ENCODE measurements at places on chromosomes 3 and 15.

DNA sequence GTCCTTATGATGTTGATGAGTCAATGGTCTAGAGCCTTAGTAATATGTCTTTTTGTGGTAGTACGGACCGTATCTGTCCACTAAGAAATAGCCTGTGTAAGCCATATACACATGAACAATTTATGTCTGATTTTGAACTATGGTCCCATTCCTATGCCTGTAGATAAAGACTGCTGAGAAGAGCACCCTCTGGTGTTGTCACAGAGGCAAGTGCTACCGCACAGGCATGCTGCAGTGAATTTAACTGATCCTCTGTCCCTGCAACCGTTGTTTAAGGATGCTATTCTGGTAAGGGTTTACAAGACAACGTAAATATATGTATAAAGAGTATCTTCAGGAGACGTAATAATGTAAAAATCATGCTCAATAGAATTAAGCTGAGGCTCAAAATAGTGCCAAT is 170.7 kb downstream of the UBE3A start:
- no peak for DNase-seq

DNA sequence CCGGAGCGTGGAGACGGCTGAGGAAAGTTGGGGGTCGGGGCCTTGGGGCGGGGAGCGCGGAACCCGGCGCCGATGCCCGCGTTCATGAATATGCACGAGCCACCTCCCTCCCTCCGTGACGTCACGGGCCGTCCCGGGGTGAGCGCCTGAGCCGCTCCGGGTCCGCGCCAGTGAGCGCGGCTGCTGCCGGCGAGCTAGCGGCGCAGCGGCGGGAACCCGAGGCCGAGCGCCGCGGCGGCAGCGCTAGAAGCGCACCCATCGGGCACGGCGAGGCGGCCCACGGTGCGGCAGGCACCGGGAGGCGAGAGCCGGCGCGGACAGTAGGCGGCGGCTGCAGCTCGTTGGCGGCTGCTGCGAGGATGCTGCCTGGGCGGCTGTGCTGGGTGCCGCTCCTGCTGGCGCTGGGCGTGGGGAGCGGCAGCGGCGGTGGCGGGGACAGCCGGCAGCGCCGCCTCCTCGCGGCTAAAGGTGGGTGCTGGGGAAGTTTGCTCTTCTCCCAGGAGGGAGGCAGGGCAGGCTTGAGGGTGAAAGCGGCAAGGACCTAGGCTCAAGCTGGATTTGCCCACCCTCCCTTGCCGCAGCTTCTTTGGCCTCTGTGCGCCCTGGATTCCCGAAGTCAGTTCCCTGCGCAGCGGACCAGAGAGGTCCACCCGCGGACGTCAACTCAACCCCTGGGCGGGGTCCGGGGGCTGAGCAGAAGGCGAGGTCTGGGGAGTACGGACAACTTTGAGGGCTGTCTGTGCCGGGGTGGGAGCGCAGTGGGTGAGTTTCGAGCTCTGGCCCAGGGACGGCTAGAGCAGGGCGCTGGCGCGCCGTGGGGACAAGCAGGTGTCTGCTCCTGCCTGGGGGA is at the start of gene CLSTN2:
TSS of gene CLSTN2 (plus strand) at position 170 of the 850 bp plus-strand sequence.
- DNase-seq = no peak

GRCh38 chr15:73818308-73818985 is 54.9 kb upstream of the TBC1D21 start:
- no peak for DNase-seq

DNA sequence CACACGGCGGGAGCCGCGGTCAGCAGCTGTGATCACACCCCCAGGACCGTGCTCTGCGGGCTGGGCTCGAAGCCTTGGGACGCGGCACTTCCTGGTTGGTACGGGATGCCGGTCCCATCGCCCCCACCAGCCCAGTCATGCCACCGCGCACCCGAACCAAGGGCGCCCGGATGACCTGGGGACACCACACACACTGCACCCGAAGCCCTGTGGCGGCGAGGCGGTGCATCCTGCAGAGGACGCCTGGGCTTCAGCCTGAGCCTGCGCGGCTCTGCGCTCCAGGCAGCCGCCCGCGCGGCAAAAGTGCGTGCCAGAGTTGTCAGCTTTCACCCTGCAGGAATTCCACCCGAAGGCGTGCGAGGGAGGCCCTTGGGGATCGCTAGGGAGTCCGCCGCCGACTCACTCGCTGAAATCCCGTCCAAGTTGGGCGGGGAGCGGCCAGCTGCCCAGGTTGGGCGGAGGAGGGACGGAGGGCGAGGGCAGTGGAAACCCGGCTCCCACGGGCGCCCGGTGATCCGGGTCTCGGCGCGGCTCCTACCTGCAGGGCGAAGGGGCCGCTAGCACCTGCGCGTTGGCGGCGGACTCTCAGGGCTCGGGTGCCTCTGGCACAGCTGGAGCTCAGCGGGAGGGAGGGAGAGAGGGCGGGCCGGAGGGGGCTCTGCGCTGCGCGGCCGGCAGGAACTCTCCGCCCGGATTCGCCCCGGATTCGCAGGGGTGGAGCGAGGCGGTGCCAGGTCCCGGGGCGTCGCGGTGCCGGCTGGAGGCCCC is at the start of gene PLD1:
TSS of gene PLD1 (minus strand) at position 623 of the 768 bp plus-strand sequence. CDS start 72,432 bp downstream, outside the sequence.
- DNase-seq = no peak

DNA sequence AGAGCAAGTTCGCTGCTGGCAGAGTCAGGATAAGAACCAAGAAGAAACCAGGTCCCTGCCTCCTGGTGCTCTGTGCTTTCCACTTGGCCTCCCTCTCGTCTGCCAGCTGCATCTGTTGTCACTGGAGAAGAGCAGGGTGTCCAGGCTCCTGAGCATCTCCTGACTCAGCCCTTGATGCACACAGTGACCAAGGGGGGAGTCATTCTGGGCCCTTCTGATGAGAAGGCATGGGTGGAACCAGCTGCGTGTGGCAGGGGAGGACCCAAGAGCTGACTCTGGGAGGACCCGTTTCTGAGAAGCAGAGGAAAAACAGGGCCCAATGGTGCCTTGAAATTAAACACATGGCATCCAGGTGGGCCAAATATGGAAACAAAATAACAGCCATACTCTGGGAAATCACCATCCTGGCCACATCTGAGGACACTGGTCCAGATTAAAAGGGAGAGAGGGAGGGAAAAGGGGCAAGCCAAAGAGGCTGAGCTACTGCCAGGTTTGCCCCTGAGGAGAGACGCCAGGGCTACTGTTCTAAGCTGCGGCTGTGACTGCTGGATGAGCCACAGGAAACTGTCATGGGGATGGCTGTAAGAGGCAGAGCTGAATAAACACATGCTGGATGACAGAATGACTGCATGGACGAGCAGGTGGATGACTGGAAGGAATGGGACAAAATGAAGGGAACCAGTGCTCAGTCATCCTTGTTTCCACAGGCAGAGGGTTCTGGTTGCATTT is 58.1 kb upstream of the CA12 start:
- no peak for DNase-seq

GRCh38 chr15:56786966-56787365 is 53.7 kb upstream of the ZNF280D start:
- no peak for DNase-seq

- DNase-seq = no peak
Measured at GRCh38 chr3:37519661-37520060, 342.0 kb upstream of the CTDSPL start.

DNA sequence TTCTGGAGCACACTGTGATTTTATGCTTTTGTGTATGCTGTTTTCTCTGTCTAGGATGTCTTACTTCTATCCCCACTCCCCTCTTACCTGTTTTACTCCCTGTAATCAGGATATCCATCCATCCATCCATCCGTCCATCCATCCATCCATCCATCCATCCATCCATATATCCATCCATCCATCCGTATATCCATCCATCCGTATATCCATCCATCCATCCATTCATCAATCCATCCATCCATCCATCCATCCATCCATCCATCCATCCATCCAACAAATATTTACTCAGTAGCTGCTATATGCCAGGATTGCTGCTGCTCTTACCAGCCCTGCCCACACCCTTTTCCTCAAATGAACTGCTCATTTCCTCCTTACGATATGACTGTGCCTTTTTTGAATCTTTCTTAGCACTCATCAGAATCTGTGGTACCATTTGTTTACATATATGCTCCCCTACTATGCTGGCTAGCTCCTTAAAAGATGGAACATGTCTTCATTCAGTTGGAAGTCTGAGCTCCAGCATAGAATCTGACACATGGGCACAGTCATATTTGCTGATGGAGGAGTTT is 35.2 kb downstream of the USP13 start:
- DNase-seq = no peak
